ENCODE measurements at places on chromosomes 1 and 21. TPM values are rescaled to one million over a fixed set of nuclear protein-coding genes. Genes with fewer than 3 reads are reported as not detected.

NTMT2 gene
- not detected for total RNA-seq

PTPRC gene
- 62.8 TPM for total RNA-seq

MTR gene
- 64.0 TPM for total RNA-seq

IL10 gene
- 1.1 TPM for total RNA-seq

PLA2G2E gene
- total RNA-seq = not detected
